Vagina (tissue), 2 donors: ENCODE measurements at places on chromosomes 5 and 9. TPM values are rescaled to one million over a fixed set of nuclear protein-coding genes. Genes with fewer than 3 reads are reported as not detected.

DNA sequence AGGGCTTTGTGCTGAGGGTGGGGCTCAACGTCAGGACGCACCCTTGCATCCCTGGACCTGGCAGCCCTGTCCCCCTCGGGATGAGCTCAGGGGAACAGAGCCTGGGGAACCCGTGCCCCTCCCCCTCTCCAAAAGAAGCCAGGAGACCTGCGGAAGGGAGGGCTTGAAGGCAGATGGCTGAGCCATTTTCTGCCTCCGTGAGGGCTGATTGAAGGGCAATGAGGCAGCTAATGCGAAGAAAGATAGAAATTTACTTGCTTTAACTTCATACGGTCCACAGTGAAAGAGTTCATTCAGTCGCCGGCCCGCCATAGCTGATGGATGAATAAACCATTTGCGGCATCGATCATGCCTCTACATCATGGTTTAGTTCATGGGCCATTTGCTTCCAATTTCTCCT, 28.8 kb downstream of the ASS1 start:
- no peak for DNase-seq
- no peaks in the 10 kb centered on the region for H3K27me3 ChIP-seq
- no peak overlapping the region for H3K4me3 ChIP-seq

Gene HMMR
- 9.3 TPM for total RNA-seq

DNA sequence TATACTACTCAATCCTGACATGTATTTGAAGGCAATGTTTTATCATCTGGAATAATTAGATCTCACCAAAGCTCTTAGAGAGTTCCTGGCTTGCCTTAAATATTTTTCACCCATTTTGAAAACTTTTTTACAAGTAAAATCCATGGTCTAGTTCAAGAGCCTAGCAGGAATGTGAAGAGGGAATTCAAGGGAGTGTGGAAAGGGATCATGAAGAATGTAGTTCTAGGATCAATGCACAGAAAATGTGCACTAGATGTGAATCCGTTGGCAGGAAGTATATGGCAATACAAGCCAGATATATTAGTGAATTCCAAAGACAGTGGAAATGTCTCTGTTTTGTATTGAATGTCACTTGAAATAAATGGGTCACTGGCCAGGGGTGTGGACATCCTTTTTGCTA, 167.9 kb upstream of the MOCS2 start:
- H3K36me3 ChIP-seq = no peaks in the 10 kb centered on the region
- no peak overlapping the region for H3K4me3 ChIP-seq
- no peaks in the 10 kb centered on the region for H3K4me1 ChIP-seq
- no peak for DNase-seq

Gene RNF145
- 67.8 TPM for total RNA-seq

GRCh38 chr5:127431977-127432585, 85.4 kb upstream of the PRRC1 start:
- no peaks in the 10 kb centered on the region for H3K27me3 ChIP-seq
- H3K36me3 ChIP-seq = no peaks in the 10 kb centered on the region
- no peak overlapping the region for H3K4me3 ChIP-seq
- no peak overlapping the region for H3K27ac ChIP-seq
- DNase-seq = no peak
- no peaks in the 10 kb centered on the region for H3K4me1 ChIP-seq

GRCh38 chr5:167819406-167819805, 472.0 kb upstream of the WWC1 start:
- no peaks in the 10 kb centered on the region for H3K27me3 ChIP-seq
- H3K36me3 ChIP-seq = no peaks in the 10 kb centered on the region
- H3K27ac ChIP-seq = no peak overlapping the region
- no peak overlapping the region for H3K4me3 ChIP-seq

DNA sequence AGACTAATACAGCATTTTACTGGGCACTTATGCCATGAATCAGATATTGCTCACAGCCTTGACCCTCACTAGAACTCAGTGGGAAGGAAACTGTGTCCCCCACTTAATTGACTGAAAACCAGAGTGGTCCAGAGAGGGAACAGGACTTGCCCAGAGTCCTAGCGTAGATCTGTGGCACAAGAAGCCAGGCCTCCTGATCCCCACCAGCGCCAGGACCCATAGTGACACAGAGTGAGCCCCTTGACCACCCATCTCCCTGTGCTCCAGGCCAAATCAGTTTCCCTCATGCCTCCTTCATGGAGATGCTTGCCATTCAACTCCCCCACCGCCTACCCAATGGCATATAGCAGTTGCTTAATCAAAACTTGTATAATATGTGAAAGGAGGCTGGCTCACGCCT, 8.3 kb downstream of the KIF12 start:
- no peaks in the 10 kb centered on the region for H3K27me3 ChIP-seq
- H3K4me3 ChIP-seq = no peak overlapping the region
- H3K36me3 ChIP-seq = no peaks in the 10 kb centered on the region
- H3K27ac ChIP-seq = no peak overlapping the region
- no peaks in the 10 kb centered on the region for H3K4me1 ChIP-seq
- no peak for DNase-seq

DNA sequence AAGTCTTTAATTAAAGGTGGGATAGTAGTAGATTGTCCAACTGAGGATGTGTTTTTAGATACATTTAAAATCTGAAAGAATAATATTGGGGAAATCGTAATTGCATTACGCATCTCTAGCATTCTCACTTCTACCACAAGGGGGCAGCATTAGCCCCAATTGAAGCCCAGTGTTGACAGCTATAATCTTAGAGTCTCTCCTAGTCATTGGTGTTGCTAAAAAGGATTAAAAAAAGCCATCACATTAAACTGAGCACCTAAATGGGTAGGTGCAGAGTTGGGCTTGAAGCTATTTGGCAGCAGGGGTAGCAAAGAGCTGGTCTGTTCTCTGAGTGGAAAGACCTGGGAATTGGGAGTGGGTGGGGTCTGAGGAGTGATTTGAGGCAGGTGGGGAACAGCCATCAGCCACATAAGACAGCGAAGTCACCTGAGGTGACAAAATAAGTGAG, 177.2 kb downstream of the OSTF1 start:
- no peaks in the 10 kb centered on the region for H3K4me1 ChIP-seq
- H3K27ac ChIP-seq = no peak overlapping the region

DNA sequence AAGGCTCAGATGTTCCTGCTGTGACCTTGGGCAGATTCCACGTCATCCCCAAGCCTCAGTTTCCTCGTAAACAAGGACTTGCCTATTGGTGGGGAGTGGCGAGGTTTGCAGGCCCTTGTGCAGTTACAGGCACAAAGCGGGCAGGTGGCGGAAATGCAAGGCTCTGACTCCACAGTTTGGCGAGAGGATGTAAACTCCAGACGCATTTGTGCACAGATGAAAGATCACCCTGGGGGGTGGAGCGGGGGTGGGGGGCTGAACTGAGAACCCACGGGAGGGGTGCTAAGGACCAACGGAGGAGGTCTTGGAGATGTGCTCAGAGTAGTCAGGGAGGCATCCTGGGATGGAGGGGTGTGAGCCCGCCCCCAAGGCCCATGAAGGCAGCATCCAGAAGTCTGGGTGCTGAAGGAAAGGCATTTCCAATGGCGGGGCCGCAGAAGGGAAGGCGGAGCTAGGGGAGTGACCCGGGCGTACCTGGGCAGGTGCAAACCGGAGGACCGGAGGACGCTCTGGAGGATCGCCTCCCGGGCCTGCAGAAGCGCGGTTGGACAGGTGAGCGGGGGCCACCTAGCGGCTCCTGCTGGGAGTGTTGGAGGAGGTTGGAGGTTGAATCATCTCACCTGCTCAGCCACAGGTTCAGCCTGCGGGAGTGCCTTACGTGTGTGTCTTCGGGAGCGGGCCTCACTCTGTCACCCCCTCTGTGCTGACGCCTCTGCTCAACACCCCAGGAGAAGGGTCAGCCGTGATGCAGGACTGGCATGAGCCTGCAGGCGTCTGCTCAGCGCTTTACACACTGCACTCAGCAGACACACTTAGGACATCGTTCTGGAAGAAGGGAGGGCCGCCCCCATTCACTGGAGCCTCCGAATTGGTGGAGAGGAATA, 1.9 kb upstream of the FIBCD1 start:
- no peaks in the 10 kb centered on the region for H3K36me3 ChIP-seq
- DNase-seq = no peak
- peaks cover 16% of the 10 kb centered on the region for H3K27me3 ChIP-seq
- no peak overlapping the region for H3K27ac ChIP-seq
- H3K4me1 ChIP-seq = peaks cover 31% of the 10 kb centered on the region
- H3K4me3 ChIP-seq = no peak overlapping the region
